ENCODE measurements at places on chromosomes 13 and 19.

GRCh38 chr13:75704194-75704926, 68.2 kb downstream of the LMO7 start:
- DNase-seq = no peak

GRCh38 chr19:3692141-3693024, 7.9 kb downstream of the PIP5K1C start:
- peak; percentile 41 for DNase-seq

DNA sequence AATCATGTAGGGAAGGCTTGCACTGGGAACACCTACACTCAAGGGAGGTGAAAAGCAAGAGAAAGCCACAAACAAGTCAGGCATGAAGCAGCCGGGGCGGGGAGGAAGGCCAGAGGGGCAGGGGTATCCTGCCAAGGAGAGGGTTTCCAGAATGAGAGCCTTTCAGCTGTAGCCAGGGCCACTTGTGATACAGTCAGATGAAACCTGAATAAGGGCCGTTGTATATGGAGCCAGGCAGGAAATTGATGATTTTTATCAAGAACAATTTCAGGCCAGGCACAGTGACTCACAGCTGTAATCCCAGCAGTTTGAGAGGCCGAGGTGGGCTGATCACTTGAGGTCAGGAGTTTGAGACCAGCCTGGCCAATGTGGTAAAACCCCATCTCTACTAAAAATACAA, 4.4 kb downstream of the TRPM4 start:
- no peak for DNase-seq

GRCh38 chr13:48162217-48162616, 67.3 kb upstream of the MED4 start:
- DNase-seq = no peak

GRCh38 chr19:5497297-5497696, 42.1 kb downstream of the ZNRF4 start:
- no peak for DNase-seq

DNA sequence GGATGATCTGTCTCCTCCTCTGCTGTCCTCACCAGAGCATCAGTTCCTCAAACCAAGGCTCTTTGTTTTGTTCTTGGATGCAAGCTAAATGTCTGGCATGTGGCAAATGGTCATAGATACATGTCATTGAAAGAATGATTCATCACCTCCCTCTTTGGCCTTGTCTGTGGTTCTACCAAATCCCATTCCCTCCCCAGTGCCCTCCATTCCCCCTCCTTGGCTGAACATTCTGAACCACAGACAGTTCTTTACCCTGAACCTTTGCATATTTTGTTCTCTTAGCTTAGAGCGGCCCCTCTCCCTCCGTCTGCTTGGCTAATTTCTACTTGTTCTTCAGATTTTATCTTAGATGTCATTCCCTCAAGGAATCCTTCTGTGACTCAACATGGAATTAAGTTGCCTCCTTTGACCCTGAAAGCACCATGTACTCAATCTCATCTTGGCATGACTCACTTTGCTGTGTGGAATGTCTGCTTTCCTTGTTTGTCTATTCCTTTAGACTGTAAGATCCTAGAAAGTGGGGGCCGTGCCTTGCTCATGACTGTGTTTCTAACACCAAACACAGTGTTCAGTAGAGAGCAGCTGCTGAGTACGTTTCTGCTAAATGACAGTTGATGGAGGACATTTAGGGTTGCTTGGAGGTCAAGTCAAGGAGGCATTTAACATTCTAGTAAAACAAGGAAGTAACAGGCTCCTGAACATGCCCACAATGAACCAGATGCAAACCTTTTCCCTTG, 8.1 kb downstream of the ALOX5AP start:
- DNase-seq = no peak

DNA sequence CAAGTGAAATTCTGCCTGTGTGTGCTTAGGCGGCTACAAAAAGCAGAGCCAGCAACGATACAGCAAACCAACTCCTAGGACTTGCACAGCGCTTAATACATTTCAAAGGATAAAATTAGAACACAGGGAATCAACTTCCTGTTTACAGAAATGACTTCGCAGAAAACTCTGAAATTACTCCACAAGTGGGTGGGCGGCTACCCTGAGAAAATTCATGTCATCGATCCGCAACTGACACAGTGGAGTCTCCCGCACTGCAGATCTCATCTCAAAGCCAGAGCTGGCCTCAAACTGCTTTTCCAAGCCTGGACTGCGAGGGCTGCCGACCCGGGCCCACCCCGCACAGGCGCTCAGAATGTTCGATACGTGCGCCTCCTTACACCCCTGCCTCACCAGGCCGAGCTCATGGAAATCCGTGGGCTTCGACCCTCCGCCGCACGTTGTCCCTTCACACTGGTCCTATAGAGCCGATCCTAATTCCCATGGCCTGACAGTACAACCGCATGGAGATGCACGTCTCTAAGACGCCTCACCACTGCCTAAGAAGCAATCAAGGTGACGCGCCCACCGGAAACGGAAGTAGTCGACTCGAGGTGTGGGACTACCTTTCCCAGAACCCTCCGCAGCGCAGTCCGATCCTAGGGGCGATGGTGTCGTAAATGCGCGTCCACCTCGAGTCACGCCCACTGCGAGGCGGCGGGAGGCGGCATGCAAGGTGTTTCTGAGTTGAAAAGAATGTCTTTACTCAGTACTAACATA, at the start of gene ZNF229:
TSS of gene ZNF229 (minus strand) at position 557 of the 759 bp plus-strand sequence. CDS start 5,625 bp downstream, outside the sequence.
- DNase-seq = peak; percentile 43

- no peak for DNase-seq
These were observed 437.0 kb downstream of the SUCLA2 start for GRCh38 chr13:47564041-47564440.

- no peak for DNase-seq
These were observed 148.6 kb upstream of the ZNF507 start for GRCh38 chr19:32196690-32197420.

DNA sequence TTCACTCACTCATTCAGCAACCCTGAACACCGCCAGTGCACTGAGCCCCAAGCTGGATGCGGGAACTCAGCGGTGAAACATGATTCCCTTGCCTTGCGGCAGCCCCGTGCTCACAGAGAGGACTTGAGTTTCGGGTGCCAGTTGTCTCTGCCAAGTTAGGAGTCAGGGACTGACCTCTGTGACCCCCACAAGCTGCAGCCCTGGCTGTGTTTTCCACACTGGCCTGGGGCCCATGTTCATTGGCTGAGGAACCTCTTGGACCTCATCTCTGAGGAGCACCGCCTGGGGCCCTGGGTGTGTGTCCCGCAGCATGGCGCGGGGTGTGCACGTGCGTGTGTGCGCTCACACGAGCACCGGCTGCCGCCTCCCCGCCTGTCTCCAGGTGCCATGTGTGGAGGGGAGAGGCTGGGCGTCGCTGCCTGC, 31.0 kb downstream of the CAPN12 start:
- DNase-seq = no peak

- no peak for DNase-seq
These were observed 22.4 kb downstream of the OLFM2 start for GRCh38 chr19:9914001-9914314.

- no peak for DNase-seq
These were observed 265.3 kb downstream of the NALCN start for GRCh38 chr13:101150998-101151397.

DNA sequence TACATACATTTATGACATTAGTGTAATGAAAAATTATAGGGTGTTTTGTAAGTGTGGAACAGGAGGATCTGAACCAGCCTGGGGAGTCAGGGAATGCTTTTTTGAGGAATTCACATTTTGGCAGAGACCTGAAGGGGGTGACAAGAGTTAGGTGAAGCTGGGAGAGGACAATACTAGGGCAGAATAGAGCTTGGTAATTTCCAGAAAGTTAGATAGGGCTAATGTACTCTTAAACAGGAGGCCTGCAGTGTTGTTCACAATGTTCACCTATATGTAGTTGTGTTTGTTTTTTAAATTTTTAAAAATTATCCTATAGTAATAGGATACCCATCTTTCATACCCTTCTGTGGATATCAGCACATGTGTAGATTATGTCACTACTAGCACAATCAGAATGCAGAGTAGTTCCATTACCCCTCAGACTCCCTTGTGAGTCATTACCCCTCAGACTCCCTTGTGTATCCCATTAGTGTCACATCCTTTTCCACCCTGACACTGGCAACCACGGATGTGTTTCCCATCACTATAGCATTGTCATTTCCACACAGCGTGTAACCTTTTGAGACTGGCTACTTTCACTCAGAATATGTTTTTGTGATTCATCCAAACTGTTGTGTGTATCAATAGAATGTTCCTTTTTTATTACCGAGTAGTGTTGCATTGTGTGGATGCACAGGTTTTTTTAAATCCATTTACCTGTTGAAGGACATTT, 43.1 kb downstream of the PCCA start:
- no peak for DNase-seq

- DNase-seq = no peak
These were observed 6.5 kb downstream of the SIGLEC7 start for GRCh38 chr19:51148580-51148979.

GRCh38 chr19:48654299-48655059, 8.5 kb upstream of the CA11 start:
- DNase-seq = no peak

GRCh38 chr19:52492994-52493470, 34.4 kb upstream of the ZNF808 start:
- DNase-seq = no peak

DNA sequence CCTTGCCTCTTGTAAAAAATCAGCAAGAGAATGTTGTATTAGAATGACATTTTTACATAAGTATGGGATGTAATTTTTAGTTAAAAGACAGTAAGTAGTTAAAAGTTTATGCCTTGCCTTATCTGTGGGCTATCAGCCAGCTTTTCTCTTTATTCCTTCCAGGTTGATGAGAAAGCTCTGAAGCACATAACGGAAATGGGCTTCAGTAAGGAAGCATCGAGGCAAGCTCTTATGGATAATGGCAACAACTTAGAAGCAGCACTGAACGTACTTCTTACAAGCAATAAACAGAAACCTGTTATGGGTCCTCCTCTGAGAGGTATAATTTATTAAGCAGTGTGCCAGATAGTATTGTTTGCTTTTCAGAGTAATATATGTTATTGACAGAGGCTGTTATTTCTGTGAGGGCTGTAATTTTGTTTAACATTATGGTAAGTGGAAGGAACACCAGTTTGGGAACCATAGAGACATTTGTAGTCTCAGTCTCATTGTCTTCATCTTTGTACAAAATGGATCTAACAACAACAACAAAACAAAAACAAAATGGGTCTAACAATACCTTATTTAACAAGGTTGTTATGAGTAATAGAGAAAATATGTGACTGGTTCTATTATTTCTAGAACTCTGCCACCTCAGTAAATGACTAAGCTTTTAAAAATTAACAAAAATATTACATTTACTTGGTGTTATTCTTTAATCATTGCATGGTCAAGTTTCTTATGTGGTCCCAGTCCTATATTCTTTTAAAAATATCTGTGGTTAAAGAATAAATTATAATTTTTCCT, 112.8 kb downstream of the TDRD3 start:
- no peak for DNase-seq

DNA sequence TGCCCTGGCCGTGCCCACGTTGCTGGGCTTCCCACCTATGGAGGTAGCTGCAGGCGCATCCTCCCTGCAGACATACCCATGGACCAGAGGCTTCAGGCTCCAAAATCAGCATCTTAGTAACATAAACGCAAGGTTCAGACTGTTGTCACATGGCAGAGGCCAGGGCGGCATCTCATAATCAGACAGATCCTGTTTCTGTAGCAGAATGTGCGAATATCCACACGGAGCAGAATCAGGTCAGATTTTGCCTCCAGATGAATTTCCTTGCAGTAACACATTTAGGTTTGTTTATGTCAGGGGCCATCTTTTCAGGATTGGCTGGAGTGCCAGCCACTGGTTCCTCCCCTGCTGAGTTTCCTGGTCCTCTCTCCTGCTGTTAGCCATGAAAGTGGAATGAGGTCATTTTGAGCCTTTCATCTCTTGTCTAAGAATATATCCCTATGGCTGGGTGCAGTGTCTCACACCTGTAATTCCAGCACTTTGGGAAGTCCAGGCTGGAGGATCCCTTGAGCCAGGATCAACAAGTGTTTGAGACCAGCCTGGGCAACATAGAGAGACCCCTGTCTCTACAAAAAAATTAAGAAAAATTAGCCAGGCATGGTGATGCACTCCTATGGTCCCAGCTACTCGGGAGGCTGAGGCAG, 20.5 kb downstream of the SMARCA4 start:
- DNase-seq = no peak

DNA sequence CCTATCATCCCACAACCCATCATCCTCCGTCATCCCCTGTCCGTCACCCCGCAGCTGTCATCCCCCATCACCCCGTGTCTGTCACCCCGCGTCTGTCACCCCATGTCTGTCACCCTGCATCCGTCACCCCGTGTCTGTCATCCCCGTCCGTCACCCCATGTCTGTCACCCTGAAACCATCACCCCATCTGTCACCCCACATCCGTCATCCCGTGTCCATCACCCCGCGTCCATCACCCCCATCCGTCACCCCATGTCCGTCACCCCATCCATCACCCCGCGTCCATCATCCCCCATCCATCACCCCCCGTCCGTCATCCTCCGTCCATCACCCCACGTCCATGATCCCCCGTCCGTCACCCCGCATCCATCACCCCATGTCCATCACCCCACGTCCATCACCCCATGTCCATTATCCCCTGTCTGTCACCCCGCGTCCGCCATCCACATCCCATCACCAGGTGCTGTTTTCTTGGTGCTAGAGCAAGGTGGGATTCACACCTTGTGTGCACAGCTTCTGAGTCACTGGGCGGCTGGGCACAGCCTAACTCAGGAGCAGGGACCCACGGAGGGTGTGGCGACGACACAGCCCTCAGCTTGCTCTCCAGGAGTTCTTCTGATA, 24.2 kb downstream of the RASA3 start:
- no peak for DNase-seq

- DNase-seq = no peak
These were observed 519 bp downstream of the ZNF551 start for GRCh38 chr19:57682226-57682766.

DNA sequence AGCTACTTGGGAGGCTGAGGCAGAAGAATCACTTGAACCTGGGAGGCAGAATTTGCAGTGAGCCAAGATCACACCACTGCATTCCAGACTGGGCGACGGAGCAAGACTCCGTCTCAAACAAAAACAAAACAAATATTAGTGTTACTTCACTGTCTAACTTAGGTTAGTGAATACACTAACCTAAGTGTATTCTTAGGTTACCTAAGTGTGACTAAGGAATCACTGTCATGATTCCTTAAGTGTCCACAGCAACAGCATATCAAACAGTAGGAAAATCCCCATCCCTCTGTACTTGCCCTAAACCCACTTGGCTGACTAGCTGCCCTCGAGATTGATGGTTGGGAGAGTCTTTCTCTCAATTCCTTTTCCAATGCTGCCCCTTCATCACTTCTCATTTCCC, 11.8 kb upstream of the LRCH1 start:
- DNase-seq = no peak

DNA sequence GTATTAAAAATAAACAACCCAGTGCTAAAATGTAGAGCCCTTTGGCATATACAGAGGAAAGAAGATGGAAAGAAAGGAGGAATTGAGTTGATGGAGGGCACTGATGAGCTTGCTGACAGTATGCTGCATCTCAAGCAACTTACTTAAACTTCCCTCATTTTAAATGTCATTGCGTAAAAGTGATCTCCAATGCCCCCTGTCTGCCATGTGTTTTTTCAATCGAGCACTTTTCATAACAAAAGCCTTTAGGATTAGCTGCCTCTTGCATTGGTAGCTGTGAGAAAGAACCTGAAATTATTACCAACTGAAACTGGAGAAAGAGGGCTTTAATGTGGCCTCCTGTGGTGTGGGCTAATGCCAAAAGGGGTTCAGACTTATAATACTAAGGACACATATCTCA, 541.6 kb downstream of the SUCLA2 start:
- DNase-seq = no peak
